ENCODE measurements at places on chromosomes 16 and 17.

- no peak for DNase-seq
Observed at GRCh38 chr16:49545741-49546448, 172.3 kb downstream of the C16orf78 start.

DNA sequence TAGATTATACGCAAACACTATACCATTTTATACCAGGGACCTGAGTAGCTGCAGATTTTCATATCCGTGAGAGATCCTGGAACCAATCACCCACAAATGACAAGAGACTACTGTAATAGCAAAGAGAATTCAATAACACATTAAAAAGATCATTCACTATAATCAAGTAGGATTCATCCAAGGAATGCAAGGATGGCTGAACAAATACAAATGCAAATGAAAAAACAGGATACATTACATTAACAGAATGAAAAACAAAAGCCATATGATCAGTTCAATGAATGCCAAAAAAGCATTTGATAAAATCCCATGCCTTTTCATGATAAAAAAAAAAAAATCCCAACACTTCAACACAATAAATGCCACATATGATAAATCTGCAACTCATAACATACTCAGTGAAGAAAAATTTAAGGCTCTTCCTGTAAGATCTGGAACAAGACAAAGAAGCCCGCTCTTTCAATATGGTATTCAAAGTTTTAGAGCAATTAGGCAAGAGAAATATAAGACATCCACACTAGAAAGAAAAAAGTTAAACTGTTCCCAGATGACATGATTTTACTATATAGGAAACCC lies 29.0 kb downstream of the N4BP1 start:
- no peak for DNase-seq

GRCh38 chr16:85437166-85438052 lies 175.7 kb upstream of the GSE1 start:
- peak; percentile 56 for DNase-seq

DNA sequence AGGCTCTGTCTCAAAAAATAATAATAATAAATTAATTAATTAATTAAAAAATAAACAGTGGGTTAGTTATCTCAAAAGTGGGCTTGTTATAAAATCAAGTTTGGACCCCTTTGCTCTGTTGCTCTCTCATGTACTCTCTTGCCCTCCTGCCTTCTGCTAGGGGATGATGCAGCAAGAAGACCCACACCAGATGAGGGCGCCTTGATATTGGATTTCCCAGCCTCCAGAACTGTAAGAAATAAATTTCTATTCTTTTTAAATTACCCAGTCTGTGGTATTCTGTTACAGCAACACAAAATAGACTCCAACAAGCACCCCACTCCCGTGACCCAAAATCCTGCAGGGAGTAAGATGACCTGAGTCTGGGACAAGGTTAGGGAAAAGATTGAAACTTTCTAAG lies 2.1 kb upstream of the ZNF652 start:
- no peak for DNase-seq

- no peak for DNase-seq
Observed at GRCh38 chr16:33877-34647, 19.3 kb downstream of the POLR3K start.
